Stimulated activated CD4-positive, alpha-beta T cell treated with anti-CD3 and anti-CD28 coated beads, Interleukin-1b, Interleukin-23, amount 100 ng/mL, for 24 hours (primary cell): ENCODE measurements at places on chromosomes 7 and 10.

GRCh38 chr10:11881477-11882417 lies 58.6 kb downstream of the PROSER2 start:
- no peak for DNase-seq

DNA sequence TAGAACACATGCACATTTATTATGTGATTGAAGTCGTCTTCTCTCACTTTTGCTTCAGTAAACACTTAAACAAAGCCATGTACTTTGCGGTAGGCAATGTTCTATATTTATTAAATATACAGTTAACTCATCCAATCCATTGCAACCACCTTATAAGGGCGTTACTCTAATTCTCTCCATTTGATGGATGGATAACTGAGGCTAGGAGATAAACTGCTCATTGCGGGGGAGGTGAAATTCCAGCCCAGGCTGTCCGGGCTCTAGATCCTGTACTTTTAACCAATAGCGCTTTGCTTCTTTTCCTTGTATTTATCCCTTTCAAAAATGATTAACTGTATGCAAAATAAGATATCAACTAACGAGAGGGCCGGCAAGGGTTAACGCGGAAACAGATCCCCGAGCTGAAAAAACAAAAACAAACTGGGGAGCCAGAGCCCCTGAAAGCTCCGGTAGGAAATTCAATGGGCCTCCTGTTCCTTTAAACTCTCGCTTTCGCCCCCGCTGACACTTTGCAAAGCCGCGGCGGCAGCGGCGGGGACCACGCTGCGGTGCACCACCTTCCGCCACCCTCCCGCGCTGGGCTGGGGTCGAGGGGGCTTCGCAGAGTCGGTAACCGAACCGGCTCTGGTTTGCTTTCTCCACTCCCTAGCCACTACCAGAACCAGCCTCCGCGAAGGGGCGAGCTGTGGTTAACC lies 1.0 kb upstream of the PLXDC2 start:
- no peak for DNase-seq

DNA sequence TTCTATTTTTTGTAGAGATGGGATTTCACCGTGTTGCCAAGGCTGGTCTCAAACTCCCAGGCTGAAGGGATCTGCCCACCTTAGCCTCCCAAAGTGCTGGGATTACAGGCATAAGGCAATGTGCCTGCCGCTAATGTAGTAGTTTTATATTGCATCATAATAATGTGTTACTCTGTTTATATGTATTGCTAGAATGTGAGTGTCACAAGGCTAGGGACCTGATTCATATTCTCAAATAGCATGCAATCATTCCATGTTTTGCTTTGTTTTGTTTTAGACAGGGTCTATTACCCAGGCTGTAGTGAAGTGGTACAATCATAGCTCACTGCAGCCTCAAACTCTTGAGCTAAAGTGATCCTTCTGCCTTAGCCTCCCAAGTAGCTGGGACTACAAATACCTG lies 13.5 kb downstream of the CCL26 start:
- no peak for DNase-seq

DNA sequence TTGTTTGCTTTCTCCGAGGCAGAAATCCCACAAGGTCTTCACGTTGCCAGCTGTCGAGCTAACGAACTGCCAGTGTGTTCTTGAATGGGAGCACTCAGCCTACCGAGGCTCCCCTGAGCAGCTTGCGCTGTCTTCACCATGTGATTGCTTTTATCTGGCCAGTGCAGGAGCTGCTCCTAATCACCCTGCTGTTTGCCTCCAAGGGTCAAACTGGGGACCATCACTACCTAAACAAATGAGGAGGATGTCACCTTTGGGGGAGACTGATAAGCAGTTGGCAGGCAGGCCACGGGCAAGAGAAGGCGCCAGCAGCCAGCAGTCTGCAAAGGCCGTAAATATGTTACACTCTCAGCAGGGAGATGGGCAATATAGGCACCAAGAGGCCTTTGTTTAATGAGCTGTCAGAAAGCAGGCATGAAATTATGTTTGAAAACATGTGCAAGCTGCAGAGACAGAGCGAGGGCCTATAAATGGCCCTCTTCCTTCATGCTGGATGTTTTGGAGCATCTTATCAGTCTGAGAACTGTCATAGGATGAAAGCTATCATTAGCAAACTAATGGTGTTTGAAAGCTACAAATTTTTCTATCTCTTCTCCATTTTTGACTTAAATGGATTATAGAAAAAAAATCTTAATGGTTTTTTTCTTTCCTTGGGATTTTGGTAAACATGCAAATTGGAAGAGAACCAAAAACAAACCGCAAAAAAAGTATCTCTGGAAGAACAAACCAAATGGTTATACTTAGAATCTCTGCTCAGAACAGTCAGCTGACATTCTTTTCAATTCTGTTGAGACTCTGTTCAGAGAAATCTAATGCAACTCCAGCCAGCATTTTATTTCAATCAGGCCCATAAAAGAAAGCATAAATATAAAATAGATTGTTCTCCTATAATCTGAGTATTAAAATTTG lies 267.3 kb upstream of the NPVF start:
- no peak for DNase-seq

DNA sequence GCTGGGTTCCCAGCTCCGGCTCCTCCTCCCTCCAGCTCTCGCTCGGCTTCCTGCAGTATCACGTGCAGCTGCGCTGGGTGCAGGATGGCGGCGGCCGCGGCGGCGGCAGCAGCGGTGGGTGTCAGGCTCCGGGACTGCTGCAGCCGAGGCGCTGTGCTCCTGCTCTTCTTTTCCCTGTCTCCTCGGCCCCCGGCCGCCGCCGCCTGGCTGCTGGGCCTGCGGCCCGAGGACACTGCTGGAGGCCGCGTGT lies at the start of gene CNNM1:
Gene CNNM1 (plus strand): TSS at position 53 of the 250 bp plus-strand sequence. CDS start 32 bp downstream, at position 85.
- peak; percentile 32 for DNase-seq

DNA sequence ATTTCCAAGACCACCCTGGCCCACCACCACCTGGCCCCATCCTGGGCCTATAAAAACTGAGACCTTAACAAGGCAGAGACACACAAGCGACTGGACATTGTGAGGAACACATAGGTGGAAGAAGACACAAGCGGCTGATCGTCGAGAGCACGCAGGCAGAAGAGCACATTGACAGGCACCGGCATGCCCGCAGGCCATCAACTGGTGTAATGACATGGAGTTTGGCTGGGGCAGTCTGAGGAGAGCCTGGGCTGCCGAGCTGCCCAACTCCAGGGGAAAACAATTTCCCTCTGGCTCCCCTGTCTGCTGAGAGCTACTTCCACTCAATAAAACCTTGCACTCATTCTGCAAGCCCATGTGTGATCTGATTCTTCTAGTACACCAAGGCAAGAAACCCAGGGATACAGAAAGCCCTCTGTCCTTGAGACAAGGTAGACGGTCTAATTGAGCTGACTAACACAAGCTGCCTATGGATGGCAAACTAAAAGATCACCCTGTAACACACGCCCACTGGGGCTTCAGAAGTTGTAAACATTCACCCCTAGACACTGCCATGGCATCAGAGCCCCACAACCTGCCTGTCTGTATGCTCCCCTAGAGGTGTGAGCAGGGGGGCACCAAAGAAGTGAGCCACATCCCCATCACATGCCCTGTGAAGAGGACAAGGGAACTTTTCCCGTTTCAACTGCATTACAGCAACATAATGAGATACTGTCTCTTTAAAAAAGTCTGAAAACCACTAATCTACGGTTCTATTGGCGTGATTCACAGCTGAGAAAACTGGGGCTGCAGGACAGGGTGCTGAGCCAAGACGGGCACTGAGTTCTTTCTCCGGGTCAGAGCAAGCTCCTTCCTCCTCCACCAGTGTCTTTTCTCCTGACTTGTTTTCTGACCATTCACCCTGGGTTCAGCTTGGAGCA lies 18.5 kb upstream of the TNS3 start:
- no peak for DNase-seq

- DNase-seq = no peak
Measured at GRCh38 chr10:98158576-98158975, 24.1 kb downstream of the R3HCC1L start.
